ENCODE measurements at places on chromosomes 11 and 22.

- DNase-seq: peak; percentile 39
Observed at GRCh38 chr22:33920197-33920540, at the start of gene LARGE1. Gene LARGE1, minus strand, starts transcription at chr22:33920476.

DNA sequence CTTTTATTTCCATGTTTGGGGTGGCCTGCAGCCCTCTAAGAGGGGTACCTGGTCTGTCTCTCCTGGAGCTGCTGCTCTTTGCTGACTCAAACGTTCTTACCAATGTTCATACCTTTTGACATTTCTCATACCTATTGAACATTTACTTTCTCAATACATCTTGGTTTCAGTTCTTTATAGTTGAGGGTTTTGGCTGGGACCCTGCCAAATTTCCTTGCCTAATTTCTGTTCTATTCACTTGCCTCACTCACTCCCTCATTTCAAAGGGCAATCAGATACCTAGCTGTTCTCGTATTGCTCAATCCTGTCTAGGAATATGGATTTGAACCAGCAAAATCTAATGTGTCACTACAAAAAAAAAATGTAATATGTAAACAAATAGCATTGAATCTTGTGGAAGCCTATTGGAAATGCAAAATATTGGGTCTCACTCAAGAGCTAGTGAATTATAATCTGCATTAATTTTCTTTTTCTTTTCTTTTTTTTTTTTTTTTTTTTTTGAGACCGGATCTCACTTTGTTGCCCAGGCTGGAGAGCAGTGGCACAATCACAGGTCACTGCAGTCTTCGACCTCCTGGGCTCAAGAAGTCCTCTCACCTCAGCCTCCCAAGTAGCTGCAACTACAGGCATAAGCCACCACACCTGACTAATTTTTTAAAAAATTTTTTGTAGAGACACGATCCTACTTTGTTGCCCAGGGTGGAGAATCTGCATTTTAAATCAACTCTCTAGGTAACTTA lies 7.5 kb downstream of the OR6M1 start:
- DNase-seq: no peak

DNA sequence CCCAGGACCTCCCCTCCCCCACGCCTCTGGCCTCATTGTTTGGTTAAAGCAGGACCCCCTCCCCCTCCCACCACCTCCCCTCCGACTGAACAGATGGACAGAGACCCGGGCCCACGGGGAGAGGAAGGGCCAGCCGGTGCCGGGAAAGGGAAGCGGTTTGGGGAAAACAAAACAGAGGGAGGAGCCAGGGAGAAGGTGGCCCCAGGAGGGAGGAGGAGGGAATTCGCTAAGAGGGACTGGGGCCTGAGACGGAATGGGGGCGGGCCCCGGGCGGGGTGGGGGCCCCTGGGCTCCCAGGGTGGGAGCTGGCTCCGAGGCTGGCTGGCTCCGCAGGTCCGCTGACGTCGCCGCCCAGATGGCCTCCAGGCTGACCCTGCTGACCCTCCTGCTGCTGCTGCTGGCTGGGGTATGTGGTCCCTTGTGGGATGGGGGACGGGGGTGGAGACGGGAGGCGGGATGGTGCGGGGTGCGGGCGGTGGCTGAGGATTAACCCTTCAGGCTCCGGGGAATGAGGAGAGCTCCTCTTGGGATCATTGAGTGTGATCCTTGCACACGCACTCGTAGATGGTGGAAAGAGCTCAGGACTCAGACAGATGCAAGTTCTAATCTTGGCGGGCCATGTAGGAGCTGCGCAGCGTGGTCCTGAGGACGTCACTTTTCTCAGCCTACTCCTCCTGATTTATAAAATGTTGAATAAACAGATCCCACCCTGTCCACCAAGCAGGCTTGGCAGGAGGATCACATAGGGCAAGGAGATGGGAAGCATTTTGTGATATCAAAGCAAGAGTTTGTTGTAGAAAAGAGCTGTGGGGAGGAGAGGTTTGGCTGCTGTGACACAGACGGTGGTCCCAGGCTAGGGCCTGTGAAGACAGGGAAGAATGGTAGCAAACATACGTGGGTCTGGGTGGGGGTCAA lies 688 bp downstream of the SERPING1 start:
- peak; percentile 48 for DNase-seq

GRCh38 chr22:31929167-31929930 lies 15.0 kb upstream of the YWHAH start:
- no peak for DNase-seq

- DNase-seq: no peak
Observed at GRCh38 chr22:27993774-27994350, 74.8 kb upstream of the PITPNB start.

DNA sequence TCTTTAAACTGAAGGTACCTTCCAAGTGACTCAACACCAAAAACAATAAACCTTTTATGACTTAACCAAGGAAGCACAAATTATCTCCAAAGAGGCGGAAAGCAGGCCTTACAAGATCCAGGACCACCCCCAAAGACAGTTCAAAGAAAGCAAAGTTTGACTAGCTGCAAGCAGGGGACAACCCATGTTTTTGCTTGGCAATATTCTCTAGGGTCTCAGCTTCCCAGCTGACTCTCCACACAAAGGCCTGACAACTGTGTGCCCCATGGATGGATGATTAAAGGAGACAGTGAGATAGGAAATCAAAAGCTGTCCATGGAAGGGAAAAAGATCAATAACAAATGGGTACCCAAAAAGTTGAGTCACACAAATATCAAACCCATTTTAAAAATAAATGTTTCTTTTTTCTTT lies 232.2 kb downstream of the DDX10 start:
- no peak for DNase-seq

- DNase-seq: no peak
Observed at GRCh38 chr11:24588081-24588480, 91.2 kb downstream of the LUZP2 start.

DNA sequence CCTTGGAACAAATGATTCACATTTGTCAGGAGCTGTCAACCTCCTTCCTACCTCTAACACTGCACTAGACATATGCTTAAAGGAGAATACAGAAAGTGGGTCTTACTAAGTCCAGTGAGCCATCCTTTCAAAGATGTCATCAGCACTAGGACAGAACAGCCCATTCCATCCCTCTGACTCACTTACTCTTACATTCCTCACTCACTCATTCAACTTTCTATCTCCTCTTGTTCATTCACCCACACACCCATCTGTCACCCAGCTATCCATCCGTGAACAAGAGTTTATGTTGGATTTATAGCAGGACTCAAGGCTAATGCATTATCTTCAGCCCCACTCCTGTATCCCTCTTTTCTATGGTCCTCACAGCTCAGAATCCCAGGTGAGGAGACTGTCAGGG lies 9.1 kb downstream of the INSC start:
- DNase-seq: no peak

- no peak for DNase-seq
Observed at GRCh38 chr11:26963764-26964163, 30.1 kb upstream of the FIBIN start.

DNA sequence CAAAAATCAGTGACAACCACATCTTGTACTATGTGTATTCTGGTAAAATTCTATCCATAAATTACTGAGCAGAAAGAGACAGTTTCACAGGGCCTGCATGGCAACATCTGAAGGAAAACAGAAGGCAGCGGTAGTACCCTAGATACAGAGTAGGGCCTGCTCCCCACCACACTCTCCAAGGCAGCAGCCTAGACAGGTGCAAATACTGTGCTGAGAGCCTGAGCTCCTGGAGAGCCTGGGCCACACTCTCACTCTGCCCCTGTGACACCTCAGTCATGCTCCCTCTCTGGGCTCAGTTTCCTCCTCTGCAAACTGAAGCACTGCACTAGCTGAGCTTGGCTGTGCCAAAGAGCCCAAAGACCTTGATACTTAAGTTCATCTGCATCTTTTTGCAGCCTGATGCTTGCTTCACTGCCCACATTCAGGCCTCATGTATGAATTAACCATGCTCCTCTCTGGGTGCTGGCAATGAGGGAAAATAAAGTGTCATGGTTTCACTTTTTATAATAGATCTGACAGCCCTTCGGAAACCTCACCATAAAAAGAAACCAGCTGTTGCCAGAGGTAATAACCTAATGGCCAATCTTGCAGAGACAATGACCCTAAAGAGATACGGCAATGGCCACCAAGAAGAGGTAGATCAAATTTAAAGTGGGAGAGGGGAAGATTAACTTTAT lies 104.7 kb downstream of the PLEKHA7 start:
- no peak for DNase-seq

DNA sequence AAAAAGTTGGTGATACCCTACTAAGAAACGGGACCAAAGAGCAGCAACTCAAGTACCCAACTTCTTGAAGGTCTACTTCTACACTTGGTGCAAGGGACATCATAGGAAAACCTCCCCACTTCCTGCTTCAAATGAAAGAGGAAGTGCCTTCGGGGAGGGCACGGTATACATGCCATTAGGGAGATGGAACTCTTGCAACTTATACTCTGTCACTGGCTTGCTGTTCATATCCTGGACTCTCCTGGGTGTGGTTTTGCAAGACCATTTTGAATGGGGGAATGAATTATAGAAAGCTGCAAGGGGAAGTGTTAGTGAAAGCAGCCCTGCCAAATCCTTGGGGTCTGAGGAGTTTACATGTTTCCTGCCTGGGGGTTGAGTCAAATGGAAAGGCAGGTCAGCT lies 41.9 kb downstream of the CSNK2A3 start:
- no peak for DNase-seq

Data from HEK293T (cell line).